ENCODE measurements at places on chromosomes 1 and 21. TPM values are rescaled to one million over a fixed set of nuclear protein-coding genes. Genes with fewer than 3 reads are reported as not detected.

The AADACL4 gene
- 0.24 TPM for total RNA-seq

The TNFSF4 gene
- total RNA-seq = 1.7 TPM

The CD5L gene
- not detected for total RNA-seq

The GPA33 gene
- total RNA-seq = not detected

The C1orf74 gene
- 2.5 TPM for total RNA-seq

DNA sequence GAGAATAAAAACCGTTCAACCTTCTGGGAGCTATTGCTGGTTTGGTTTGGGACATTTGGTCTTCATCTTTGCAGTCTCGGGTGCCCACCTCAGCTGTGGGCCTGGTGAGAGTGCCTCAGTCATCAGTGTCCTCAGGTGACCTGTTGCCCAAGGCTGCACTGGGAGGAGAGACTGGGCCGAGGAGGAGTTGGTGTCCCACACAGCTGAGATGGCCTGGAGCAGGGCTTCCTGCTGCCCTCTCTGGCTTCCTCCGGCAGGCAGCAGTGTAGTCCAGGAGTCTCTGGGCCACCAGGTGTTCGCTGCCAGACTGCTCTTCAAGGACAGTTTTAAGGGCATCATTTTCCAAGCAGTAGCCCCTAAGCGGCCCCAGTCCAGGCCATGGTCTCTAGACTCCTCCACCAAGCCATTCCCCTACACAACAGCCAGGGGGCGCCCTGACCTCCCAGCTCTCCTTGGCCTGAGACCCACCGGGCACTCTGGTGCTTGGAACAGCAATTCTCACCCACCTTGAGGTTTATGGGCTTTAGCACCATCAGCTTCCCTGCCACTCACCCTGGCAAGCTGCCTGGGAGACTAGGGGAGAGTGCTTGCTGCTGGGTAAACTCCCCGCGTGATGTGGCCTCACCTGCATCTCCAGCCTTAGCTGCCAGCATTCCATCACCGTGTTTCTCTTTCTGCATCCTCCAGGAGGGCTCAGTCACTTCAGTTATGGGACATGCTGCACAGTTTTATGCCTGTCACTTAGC, 9.1 kb upstream of the SYTL1 start:
- DNase-seq = peak; percentile 45

DNA sequence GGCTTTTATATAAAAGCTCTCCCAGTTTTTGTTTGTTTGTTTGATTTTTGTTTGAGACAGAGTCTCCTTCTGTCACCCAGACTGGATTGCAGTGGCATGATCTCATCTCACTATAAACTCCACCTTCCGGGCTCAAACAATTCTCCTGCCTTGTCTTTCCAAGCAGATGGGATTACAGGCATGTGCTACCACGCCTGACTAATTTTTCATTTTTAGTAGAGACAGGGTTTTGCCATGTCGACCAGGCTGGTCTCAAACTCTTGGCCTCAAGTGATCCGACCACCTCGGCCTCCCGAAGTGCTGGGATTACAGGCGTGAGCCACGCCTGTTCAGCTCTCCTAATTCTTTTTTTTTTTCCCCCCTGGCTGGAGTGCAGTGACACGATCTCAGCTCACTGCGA, 4.4 kb downstream of the PCAT6 start:
- DNase-seq = no peak

DNA sequence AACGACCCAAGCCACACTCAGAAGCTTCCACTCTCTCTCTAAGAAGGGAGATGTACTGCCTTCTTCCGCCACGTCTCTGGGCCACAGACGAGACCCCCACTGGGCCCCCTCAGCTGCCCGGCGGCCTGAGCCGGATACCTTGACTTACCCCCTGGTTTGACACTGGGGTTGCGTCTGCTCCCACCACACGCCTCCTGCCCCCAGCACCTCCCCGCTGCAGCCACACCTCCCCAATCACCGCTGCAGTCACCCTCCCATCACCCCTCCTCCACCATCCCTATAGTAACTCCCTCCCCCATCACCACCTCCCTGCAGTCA, 10.7 kb downstream of the PANK4 start:
- no peak for DNase-seq

DNA sequence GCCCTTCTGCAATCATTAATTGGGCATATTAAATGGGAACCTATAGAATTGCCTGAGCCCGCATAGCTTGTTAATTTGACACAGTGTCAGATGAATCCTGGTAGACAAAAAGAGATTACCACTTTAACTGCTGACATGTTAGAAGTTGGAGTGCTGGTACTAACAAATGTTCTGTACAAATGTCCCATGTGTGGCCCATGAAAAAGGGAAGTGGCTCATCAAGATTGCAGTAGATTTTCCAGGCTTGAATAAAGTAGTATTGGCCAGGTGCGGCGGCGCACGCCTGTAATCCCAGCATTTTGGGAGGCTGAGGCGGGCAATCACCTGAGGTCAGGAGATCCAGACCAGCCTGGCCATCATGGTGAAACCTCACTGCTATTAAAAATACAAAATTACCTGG, 45.6 kb downstream of the GNPAT start:
- no peak for DNase-seq

DNA sequence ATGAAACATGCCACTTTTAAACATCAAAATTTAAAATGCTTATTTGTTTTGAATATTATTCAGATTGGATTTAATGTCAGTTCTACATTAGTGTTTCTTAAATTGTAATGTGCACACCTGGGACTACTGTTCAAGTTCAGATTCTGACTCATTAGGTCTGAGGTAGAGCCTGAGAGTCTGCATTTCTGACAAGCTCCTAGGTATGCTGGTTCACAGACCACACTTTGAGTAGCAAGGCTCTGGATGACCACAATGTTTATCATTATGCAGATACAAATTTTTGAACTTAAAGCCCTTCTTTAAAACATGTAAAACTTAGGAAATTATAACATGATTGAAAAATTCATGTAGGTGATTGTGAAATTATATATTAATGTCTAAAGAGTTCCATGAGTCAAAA, 40.2 kb downstream of the TTLL7 start:
- no peak for DNase-seq

DNA sequence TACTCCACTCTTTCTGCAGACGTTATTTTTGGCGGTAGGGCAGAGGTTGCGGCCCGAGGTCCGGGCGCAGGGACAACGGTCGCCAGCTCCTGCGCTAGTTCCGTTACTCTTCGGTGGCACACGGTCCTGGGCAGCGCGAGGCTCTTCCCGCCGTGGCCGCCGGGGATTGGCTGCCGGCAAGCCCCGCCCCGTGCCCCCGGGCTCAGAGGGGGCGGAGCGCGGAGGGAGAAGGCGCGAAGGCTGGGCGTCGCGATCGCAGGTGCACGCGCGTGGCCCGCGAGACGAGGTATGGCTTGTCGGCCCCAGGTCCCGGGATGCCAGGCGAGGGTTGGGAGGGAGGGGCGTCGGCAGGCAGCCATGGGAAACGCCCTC, 518 bp upstream of the SHE start:
- no peak for DNase-seq

DNA sequence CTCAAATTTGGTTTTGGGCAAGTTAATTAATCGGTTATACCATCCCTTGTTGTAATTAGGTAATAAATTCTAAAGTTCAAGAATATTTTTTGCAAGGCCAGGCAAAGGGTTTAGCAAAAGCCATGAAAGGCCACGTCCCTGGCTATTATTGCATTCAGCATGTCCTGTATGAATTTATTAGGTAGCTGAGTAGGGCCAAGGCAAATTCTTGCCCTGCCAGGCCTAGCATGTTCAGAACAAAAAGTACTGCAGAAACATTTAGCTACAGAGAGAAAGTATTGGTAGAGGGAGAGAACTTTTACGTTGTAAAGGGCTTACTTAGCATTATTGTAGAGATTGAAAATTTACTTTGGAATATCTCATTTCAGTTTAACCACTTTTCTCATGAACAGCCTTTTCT, 94.4 kb downstream of the PATJ start:
- no peak for DNase-seq

DNA sequence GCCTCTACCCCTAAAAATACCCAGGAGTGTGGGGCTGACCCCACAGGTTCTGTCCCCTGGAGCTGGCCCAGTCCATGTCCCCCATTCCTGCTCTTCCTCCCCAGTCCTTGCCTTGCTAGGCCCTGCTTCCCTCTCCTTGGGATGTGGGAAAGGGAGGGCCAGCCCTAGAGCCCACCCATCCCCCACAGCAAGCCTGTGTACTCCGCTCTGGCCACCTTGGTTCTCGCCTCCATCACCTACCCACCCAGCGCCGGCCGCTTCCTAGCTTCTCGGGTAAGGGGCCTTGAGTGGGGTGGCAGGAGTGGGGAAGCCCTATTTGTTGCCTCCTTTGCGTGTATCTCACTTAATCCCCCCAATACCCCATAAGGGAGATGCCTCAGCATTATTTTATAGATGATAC, 6.7 kb downstream of the CLCNKB start:
- DNase-seq = no peak

GRCh38 chr1:119409731-119410130, 5.2 kb upstream of the HSD3B2 start:
- no peak for DNase-seq

DNA sequence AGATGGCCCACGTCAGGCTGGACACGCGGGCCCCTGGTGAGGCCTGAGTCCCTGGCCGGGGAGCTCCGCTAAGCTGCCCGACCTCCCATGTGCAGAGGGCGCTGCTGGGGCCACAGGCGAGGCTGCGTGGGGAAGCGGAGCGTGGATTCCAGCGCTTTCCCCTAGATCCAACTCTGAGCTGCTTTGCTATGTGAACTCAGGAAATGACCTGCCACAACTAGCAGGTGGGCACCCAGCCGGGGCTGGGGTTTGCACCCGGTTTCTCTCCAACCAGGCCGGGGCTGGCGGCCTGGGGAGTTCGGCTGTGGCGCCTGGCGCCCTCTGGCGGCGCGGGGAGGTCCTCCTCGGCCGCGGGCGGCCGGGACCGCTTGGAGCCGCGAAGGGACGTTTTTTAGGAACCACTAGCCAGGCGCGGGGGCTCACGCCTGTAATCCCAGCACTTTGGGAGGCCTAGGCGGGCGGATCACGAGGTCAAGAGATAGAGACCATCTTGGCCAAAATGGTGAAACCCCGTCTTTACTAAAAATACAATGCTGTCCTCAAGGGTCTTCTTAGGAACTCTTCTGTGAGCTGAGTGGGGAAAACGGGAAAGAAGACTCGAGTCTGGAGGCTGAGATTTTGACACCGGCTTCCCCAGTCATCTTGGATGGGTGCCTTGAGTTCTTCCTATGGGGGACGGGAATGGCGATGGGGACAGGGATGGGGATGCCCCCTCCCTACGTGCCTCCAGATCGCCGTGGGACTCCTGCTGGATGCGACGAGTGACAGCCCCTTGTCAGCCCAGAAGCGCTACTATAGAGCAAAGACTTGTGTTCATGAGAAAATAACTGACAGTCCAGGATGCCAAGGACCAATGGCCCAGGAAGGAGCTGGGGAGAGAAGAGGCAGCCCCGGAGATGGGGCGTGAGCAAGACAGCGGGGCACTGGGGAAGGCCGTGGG, 12.6 kb downstream of the PYCR2 start:
- peak; percentile 64 for DNase-seq

DNA sequence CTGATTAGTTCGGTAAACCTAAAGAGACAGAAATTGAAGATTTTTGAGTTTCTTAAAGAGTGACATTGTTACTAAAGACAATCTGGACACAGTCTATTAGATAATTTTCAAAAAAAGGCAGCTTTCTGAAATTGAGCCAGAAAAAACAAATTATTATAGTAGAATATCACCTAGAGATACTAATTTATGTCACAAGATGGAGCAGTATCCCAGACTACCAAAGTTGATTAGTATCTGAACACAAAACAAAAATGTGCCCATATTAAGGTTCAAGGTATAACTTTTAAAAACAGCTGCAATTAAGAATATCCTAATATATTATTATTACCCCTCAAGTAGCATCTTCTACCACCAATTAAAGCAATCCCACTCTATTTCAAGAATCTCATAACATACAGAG, 40.5 kb upstream of the SYT2 start:
- DNase-seq = no peak

DNA sequence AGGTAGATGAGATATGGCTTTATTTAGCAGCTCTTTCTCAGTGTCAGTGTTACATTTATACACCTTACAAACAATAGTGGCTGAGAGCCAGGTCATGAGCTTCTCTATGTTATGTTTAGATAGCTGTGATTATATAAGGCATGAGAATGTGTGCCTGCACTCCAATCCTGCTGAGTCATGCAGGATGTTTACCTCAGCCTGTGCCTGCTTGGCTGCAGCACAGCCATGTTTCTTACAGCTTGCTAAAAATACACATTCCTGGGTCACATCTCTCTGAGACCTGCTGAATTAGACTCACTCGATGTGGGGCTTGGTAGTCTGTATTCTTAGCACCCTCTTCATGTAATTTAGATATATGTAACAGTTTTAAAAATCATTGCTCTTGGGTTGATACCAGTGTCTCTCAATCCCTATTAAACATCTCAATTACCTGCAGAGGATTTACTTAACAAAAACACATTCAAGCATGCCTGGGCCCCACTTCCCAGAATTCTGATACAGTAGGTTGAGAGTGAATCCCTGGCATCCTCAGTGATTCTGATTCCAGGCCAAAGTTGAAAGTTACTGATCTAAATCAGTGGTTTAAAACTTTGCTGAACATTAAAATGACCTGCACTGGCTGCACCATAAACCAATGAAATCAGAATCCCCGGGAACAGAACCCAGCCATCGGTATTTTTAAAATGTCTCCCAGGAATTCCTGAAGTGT, 107.5 kb downstream of the GDAP2 start:
- DNase-seq = no peak

DNA sequence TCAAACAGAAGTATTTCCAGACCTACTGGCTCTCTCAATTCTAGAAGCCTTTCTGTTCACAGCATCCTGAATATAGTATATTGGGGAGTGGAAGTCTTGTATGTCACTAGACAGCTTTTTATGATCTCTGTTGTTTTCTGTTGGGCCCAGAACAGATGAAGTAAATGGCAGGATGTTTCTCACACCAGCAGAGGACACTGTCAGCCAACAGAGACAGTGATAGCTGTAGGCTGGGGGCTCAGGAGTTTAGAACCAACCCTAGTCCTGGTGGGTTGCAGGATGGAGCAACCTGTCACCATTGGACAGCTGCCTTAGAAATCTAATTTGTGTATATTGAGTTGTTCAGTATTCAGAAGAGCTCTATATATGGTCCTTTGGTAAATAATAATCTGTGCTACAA, 16.9 kb downstream of the AGO1 start:
- no peak for DNase-seq

DNA sequence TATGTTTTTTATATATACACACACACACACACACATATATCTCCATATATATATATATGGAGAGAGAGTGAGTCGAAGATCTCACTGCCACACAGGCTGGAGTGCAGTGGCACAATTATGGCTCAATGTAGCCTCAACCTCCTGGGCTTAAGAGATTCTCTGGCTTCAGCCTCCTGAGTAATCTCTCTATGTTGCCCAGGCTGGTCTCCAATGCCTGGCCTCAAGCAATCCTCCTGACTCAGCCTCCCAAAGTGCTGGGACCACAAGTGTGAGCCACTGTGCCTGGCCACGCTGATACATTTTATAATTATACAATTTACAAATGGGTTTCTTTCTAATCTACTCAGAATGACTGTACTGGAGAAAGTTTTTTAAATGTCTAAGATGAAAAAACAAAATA, 664.2 kb downstream of the PTPRC start:
- no peak for DNase-seq

DNA sequence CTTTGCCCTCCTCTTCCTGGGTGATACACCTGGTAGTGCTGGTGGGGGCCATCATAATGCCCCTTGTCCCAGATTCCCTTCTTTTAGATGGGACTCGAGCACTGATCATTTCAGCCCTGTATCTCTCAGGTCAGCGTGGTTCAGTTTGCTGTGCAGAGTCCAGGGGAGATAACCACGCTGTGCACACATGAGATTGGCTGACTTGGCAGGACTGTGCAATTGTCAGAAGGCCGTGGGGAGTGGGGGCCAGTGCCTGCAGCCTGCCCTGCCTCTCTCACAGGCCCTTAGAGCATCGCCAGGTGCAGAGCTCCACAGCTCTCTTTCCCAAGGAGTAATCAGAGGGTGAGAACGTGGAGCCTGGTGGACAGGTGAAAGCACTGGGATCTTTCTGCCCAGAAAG, 15.2 kb downstream of the EPHX1 start:
- no peak for DNase-seq
